ENCODE measurements at places on chromosomes 3 and 15.

- no peak for DNase-seq
Observed at GRCh38 chr3:31551646-31552045, 18.9 kb downstream of the STT3B start.

DNA sequence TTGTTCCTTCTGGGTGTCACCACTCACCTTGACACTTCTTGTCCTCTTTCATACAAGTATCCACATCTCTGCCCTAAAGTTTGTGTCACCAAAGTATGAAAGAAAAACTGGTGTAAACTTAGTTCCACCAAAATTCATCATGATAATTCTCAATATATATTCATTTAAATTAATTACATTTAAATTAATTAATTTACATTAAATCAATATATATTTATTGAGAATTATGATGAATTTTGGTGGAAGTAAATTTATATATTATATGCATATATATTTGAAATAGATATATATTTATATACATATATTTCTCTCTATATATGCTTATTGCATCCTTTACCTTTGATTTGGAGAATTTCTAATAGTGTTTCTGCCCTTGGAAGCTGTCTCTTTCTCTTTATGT, 828.3 kb downstream of the PDCD6IP start:
- DNase-seq = no peak

GRCh38 chr15:74235962-74236361, at the start of gene CCDC33:
CCDC33 (plus strand) TSS chr15:74236326; CDS start chr15:74236720, 394 bp downstream.
- DNase-seq = peak; percentile 54

DNA sequence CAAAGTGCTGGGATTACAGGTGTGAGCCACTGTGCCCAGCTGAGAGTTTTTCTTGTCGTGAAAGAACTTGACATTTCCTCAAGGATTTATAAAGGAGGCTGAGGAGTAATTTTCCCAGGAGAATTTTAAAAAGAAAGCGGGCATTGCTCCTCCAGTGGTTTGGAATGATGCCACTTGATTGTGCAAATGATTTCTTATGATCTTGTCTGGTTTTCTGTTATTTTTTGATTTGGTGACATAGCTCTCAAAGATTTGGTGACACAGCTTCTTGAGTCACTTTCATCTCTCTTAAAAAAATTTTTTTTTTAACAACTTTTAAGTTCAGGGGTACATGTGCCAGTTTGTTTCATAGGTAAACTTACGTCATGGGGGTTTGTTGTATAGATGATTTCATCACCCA, 24.6 kb upstream of the NFKBIZ start:
- no peak for DNase-seq

DNA sequence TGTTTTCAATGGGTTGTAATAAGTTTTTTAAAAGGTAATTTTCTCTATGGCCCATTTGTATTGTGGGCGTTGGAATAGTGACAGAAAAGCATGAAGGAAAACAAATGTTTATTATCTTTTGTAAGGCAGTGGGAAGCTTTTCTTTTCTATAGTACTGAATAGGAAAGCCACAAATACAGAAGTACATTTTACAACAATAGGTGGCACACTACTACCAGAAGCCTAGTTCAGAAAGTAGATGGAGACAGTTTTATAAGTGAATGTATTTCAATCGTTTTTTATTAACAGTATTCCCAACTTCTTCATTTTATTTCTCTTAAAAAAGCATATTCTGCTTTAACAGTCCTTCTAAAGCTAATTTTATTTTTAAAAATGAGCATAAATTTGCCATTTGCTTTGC, 296.7 kb downstream of the PTPRG start:
- DNase-seq = no peak

All from GDM1 (cell line).